ENCODE measurements at places on chromosomes 2 and 18. TPM values are rescaled to one million over a fixed set of nuclear protein-coding genes. Genes with fewer than 3 reads are reported as not detected.

GALNT3 gene
- total RNA-seq: 1.3 TPM

SP9 gene
- not detected for total RNA-seq

SCG2 gene
- total RNA-seq: 38.7 TPM

SERPINB10 gene
- not detected for total RNA-seq

ALLC gene
- not detected for total RNA-seq

RBM43 gene
- total RNA-seq: 1.1 TPM

PELI1 gene
- total RNA-seq: 58.2 TPM

LIMS3 gene
- 0.98 TPM for total RNA-seq

RBFA gene
- 94.6 TPM for total RNA-seq

LBH gene
- total RNA-seq: 112 TPM

RBKS gene
- 1.2 TPM for total RNA-seq

FRZB gene
- total RNA-seq: 2.2 TPM

SIX3 gene
- total RNA-seq: 0.86 TPM

RNF125 gene
- total RNA-seq: 1.5 TPM

NAT8 gene
- total RNA-seq: not detected

MFF gene
- 108 TPM for total RNA-seq

UPP2 gene
- total RNA-seq: not detected

ZC3H15 gene
- total RNA-seq: 79.7 TPM

FSHR gene
- not detected for total RNA-seq

HOXD4 gene
- total RNA-seq: not detected

LAMA3 gene
- total RNA-seq: 2.1 TPM

All from glutamatergic neuron (in vitro differentiated cells).